CD8-positive, alpha-beta T cell (primary cell): ENCODE measurements at places on chromosomes 11 and 22.

GRCh38 chr11:71247551-71248250, 4.7 kb downstream of the SHANK2 start:
- no peak for DNase-seq

- DNase-seq = no peak
These were observed 67.1 kb upstream of the GRAMD1B start for GRCh38 chr11:123362941-123363340.

DNA sequence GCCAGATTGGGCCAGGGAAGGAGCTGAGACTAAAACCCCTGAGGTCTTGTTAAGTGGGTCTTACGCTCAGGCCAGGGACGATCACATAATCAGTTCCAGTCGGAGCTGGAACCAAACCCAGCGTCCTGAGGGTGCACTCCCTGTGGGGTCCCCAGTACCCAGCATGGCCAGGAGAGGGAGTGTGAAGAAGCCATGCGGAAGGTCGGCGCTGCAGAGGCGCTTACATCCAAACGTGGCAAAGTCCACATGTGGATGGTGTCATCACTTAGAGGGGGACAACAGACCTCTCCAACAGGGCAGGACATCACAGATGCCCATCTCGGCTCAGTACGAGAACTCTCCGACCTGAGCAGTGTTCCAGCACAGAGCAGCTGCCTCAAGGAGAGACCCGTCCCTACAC, 8.3 kb downstream of the ATP5MGL start:
- DNase-seq = no peak

- no peak for DNase-seq
These were observed 113.6 kb downstream of the KCNQ1 start for GRCh38 chr11:2558397-2558796.

DNA sequence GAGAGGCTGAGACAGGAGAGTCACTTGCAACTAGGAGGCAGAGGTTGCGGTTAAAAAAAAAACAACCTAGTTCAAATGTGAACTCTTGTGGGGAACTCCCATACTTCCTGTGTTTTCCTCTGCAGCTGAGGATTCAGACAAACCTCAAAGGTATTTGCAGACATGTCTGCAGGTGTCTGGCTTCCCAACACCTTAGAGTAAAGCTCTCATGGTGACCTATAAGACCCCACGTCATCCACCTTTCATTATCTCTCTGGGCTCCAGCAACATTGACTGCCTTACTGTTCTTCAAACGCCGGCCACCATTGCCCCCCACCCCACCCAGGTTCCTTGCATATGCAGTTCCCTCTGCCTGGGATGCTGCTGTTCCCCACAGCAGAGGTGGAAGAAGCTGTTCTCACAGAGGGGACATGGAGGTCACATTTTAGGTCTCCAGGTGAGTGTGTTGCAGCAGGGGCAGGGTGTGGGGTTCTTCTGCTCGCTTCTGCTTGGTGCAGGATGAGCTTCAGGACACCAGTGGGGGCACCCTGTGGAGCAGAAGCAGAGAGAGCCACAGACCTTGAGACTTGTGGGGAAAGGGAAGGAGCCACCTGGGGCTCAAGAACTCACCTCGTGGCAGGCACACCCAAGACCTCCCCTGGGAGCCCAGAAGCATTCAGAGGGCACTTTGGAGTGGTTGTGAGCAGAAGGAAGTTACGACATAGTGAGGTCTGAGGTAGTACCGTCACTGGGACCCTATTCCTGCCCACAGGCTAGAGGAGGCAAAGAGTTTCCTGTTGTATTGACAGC, 203.2 kb downstream of the CSNK2A3 start:
- peak; percentile 71 for DNase-seq

GRCh38 chr11:97888641-97889040, 1132.1 kb upstream of the CNTN5 start:
- no peak for DNase-seq

DNA sequence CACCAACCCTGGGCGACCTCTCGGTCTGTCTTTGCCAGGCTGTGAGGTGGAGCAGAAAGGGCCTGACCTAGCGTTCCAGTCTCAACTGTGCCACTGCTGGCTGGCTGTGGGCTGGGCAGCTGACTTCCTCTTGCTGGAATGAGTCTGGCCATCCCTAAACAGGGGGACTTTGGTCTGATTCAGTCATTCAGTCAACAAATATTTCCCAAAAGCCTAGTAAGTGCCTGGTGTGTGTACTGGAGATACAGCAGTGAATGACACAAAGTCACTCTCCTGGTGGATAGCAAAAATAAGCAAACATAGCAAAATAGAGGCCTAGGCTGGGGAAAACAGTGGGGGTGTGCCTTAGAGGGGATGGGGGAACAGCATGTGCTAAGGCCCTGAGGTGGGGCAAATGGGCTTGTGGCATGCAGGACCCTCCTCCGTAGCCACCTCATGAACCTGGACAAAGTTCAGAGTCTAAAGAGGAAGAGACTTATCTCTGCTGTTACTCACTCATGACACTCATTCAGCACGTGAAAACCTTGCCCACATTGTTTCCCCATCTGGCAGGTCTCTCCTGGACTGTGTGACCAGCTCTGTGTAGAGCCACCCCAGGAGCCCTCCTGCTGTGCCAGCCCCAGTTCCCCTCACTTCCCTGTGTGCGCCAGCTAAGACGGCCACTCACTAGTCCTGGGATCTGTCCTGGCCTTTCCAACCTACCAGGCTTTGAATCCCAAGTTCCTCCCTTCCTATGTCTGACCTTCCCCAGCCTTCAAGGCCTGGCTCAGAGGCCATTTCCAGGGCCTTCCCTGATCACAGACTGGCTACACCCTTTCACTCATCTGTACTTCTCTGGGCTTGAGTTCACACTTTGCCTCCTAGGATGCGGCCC, 4.7 kb downstream of the GUCD1 start:
- no peak for DNase-seq

GRCh38 chr22:19723983-19724827, 866 bp downstream of the GP1BB start:
- DNase-seq = no peak

GRCh38 chr11:27545035-27545434, 38.5 kb upstream of the LIN7C start:
- DNase-seq = no peak

GRCh38 chr11:62472063-62472884, 53.4 kb downstream of the SCGB1A1 start:
- DNase-seq = no peak

- no peak for DNase-seq
These were observed 49.4 kb upstream of the ADA2 start for GRCh38 chr22:17268501-17269223.

- no peak for DNase-seq
These were observed 1194.9 kb downstream of the BRD1 start for GRCh38 chr22:48632646-48633246.

- DNase-seq = no peak
These were observed 25.4 kb downstream of the TPBGL start for GRCh38 chr11:75265851-75266531.

DNA sequence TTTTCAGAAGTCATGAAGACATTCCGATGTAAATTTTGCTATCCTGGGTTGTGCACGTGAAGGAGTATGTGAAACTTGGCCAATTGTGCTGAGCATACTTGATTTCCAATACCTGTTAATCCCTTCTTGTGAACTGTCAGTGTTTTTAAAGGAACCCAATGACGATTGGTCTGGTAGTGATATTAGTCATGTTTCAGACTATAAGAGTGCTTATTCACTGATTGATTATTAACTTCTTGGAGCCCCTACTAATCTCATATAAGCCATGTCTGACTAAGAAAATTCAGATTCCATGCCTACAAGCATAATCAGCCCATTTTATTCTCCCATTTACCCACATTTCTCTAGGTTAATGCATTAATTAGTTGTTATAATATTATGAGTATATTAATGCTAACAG, 330.8 kb upstream of the MTNR1B start:
- DNase-seq = no peak

- no peak for DNase-seq
These were observed 285.9 kb downstream of the NTM start for GRCh38 chr11:131656179-131656838.

DNA sequence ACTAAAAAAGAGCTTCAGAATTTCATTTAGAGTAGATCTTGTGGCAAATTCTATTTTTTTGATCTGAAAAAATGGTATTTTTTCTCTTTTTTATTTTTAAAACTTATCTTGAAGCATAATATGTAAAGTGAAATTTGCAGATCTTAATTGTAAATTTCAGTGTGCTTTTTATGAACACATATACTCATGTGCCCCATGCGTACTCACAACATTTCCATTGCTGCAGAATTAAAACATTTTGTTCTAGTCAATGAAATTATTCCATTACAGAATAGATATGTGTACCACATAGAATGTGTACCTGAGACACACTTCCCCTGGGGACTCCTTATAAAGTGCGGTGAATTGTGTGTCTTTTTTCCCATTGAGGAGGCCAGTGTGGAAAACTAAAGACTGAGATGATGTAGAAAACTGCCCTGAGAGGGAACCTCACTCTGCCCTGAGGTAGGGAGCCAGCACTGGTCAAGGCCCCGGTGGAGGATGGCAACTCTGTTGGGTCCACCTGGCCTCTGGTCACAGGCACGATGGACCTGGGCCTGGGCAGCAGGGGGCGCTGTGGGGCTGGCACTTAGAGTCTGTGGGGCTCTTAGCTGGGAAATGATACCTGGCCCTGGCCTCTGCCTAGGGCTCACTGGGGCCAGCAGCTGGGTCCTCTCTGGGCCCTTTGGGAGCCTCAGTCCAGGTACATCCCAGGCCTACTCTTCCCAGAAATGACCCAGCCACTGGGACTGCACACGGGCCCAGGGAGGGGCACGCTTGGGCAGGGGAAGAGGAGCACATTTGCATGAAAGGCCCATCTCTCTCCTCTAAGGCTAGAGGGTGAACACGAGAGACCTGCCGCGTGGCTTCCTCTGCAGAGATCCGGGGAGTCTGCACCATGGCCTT, 77.9 kb upstream of the TOP3B start:
- DNase-seq = no peak

DNA sequence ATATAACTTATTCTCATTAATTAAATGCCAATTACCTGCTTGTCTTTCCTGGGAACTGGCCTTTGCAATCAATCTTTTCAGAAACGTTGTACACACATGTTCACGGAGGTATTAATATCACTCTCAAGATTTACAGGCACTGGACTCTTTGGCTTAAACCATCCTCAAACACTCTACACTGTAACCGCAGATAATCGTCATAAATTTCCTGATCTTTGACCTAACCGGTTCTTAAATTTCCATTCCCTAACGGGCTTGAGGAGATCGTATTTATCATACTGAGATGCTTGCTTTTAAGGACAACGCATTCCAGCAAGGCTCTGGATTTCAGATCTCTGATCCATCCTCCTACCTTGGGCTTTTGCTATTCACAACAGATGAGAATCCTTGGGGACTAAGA, 72.8 kb downstream of the ARL14EP start:
- DNase-seq = no peak

DNA sequence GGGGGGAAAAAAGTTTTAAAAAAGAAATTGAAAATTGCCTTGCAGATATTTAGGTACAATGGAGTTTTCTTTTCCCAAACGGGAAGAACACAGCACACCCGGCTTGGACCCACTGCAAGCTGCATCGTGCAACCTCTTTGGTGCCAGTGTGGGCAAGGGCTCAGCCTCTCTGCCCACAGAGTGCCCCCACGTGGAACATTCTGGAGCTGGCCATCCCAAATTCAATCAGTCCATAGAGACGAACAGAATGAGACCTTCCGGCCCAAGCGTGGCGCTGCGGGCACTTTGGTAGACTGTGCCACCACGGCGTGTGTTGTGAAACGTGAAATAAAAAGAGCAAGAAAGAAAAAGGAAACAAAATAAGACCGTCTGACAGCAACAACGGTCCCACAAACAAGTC, 964.9 kb downstream of the NTM start:
- DNase-seq = no peak

DNA sequence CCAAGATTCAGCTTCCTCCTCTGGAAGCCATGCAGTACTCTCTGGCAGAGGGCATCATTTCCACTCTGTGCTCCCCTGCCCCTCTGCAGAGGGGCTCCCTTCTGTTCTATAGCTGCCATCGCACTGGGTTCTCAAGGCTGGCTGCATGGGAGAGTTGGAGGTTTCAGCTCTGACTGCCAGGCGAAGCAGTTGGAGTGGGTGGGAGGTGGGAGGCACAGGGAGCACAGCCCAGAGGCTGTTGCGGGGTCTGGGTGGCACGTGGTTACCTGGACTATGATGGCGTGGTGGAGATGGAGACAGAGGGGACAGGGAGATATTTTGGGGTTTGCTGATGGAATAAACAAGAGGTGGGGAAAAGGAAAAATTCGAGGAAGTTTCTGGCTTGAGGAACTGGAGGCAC, 4.8 kb downstream of the PMM1 start:
- no peak for DNase-seq

- no peak for DNase-seq
These were observed 9.3 kb upstream of the POU2AF1 start for GRCh38 chr11:111388420-111388819.

GRCh38 chr11:95443386-95443785, 212.4 kb upstream of the SESN3 start:
- DNase-seq = no peak

DNA sequence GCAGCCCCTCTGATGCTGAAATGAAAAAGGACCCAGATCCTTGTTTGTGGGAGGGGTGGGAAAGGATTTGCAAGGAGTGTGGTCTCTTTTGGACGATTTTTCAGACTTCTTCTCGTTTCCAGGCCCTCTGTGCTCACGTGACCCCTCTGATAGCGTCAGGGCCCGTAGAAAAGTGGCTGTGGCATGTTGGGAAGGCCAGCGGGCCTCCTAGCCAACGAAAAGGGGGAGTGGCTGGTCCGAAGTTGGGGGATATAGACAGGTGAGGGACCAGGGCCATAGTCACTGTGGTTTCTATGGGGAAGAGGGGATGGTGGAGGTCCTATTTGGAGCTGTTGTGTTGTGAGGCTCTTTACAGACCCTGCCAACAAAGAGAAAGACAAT, 6.6 kb downstream of the PARVB start:
- DNase-seq = no peak

- peak; percentile 24 for DNase-seq
These were observed 35.6 kb downstream of the RNF169 start for GRCh38 chr11:74784234-74784633.

GRCh38 chr11:44581246-44581645, 15.8 kb downstream of the CD82 start:
- DNase-seq = no peak
